ENCODE measurements at places on chromosomes 6 and 20.
A peak's percentile ranks its signal among the peaks of the same experiment; 100 is the strongest.

DNA sequence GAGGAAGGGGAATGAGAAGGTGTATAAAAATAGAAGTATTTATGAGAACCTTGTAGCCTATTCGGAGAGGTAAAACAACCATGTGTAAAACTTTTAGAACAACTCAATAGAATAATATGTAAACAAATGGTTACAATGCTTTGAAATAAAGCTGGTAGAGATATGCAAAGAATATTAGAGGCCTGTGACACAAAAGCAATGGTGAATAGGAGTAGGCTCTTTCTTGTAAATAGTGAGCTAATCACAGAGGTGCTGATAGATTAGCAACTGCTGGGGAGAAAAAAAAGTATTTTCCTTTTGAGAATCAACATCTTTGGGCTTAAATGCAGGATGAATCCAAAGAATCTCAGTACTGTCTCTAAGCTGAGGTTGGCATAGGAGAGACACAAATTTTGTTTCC lies 7.0 kb downstream of the TMEM200A start:
- DNase-seq, result no peak

DNA sequence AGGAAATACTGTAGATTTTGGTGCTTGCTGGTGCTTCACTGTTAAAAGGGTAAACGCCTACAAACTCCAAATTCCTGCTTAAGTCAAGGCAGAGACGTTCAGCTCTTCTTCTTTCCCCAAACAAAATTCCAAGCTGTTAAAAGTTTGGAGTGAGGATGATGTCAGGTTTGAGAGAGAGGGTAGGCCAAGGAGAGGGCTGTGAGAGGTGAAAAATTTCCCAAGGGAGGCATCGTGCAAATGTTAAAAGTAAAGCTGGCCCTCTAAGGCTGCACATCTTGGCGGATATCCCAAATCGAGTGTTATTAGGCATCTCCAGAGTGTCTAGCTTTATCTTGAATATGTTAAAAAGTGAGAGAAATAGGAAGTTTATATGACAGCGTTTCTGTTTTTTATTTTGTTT lies 651.8 kb downstream of the QKI start:
- no peak for DNase-seq

DNA sequence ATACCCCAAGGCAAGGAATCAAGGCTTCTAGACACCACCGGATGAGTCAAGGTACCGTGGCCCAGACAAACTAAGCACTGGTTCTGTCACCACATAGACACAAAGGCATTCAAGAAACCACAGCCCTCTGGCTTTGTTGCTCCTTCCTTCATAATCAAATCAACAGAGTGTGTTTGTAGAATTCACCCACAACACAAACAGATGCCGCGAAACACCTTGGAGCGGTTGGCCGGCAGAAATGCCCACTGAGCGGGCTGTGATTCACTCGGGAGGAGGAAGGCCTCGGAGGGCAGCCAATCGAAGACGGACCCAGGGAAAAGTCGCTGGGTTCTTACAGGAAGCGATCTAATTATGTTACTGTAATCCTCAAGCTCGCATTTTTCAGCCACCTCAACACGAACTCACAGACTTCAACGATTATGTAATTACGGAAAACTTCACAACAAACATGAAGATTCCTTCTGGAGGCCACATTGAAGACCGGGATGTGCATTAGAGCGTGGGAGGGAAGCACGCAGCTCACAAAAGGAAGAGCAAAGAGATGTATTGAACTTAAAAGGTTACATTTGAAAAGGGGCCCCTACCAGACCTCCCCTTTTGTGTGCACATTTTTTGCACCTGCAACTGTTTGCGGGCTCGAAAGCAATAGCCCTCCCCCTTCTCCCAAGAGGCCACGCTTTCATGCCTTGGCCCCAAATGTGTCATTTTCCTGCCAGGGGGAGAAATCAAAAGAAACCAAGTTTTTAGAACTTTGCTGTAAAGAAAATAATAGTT lies 184.7 kb upstream of the PREP start:
- no peak for DNase-seq

DNA sequence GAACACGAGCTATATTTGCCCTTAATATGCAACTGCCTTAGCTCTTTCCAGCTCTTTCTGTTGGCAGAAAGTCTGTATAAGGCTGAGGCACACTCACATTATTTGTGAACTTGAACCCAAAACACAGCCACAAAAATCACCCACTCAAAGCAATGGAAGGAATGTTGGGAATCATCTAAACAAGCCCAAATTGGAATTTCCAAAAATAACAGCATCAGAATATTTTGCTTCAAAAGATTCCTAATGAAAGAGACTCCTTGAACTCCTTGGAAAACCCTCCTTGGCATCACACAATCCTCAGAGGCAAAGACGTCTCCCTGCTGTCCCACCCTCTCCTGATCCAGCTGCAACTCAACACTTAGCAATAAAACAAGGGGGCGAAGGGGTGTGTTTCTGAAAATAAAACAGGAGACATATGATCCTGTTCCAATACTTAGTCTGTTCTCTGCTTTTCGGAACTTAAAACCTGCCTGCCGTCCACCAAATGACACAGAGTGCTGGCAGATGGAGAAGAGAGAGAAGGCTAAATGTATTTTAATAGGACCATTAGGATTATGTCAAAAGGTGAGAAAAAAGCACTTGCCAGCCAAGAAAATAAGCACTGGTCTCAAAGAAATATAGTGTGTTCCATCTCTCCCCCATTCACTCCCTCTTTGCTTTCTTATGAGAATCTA lies 320.7 kb upstream of the JARID2 start:
- DNase-seq, result peak; percentile 69

DNA sequence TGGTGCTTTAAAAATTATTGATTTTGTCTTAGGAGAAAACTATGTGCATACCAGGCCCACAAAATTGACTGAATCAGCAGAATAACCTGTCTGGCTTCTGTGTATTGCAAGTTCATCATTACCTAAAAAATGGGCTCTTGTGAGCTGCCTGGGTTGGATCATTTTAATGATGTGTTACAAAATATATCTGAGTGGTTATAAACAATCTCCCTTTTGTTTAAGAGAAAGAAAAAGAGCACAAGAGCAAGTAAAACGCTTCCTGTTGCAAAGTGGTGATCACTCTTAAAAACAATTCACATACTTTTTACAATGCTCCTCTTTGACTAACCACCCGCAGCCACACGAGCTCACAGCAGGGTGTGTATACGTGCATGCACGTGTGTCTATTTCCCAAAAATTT lies 335.1 kb downstream of the HDGFL1 start:
- DNase-seq, result no peak

DNA sequence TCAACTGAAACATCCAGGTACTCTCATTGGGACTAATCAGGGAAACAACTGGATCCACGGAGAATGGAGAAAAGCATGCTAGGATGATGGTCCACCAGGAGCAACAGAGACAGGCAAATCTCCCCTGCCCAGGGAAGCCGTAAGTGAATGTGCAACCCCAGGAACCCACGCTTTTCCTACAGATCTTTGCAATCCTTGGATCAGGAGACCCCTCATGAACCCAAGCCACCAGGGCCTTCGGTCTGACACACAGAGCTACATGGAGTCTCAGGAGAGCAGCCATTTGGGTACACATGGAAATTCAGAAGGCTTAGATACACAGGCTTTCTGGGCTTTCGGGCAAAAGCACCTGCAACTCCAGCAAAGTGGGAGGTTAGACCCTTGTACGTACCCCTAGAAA lies 122.1 kb upstream of the PTCHD4 start:
- no peak for DNase-seq

DNA sequence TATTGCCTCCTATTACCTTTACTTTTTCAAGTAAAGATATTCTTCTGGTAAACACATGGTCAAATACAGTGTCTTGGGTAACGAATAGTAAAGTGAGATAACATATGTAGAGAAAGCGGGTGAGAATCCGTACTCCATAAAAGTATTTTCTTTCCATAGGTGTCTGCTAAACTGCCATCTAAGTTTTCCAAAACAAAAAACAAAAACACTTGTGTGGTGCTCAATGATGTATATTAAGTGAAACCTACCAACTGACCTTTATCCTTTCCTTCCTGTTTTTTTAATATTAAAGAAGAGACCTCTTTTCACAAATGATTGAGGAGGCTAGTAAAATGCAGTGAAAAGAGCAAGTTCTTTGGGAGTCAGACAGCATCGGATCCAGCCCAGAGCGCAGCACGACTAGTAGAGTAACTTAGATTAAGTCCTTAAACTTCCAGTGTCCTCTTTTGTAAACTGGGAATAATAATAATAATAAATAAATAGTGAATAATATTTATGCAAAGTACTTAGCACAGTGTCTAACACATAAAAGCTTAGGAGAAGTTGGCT lies 437 bp upstream of the CDKAL1 start:
- DNase-seq, result no peak

GRCh38 chr20:35215066-35215956 lies 11.2 kb upstream of the MMP24 start:
- DNase-seq, result no peak

GRCh38 chr6:169689287-169689686 lies 12.5 kb downstream of the WDR27 start:
- no peak for DNase-seq

GRCh38 chr20:2210646-2211552 lies 84.9 kb upstream of the TGM3 start:
- peak; percentile 38 for DNase-seq

- no peak for DNase-seq
Observed at GRCh38 chr6:105606831-105607463, 204.1 kb upstream of the PREP start.

- DNase-seq, result no peak
Observed at GRCh38 chr20:3116341-3116740, 31.8 kb upstream of the AVP start.

GRCh38 chr20:57410398-57410920 lies 19.3 kb downstream of the RBM38 start:
- no peak for DNase-seq

GRCh38 chr6:160462551-160463109 lies 114.5 kb downstream of the SLC22A3 start:
- no peak for DNase-seq

- no peak for DNase-seq
Observed at GRCh38 chr6:15690510-15690909, 27.7 kb upstream of the DTNBP1 start.

- DNase-seq, result no peak
Observed at GRCh38 chr20:62829231-62830230, 12.7 kb downstream of the COL9A3 start.

DNA sequence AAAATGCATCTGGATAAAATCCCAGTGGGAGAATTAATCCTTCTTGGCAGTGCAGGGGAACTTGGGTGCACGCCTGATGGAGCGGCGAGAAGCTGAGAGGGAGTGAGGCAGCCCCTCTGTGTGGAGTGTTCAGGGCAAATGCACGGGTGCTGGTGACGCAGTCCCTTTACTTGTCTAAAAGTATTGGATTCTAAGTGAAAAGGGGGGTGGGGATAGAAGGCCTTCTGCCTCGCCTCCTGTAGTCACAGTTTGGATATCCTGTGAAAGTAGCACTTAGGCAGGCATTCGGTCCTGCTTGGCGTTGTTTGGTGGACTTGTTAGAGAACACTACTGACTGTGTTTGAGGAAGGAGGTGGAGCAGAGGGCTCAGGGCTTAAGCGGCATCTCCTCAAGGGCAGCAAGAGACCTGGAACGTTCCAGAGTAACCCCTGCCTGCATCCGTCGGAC lies 39.3 kb downstream of the PHACTR3 start:
- DNase-seq, result no peak

GRCh38 chr6:16321341-16321710 lies 82.9 kb downstream of the GMPR start:
- no peak for DNase-seq

GRCh38 chr6:165219629-165220028 lies 89.8 kb downstream of the C6orf118 start:
- DNase-seq, result peak; percentile 37

GRCh38 chr6:159915397-159915796 lies 24.6 kb downstream of the MAS1 start:
- no peak for DNase-seq

DNA sequence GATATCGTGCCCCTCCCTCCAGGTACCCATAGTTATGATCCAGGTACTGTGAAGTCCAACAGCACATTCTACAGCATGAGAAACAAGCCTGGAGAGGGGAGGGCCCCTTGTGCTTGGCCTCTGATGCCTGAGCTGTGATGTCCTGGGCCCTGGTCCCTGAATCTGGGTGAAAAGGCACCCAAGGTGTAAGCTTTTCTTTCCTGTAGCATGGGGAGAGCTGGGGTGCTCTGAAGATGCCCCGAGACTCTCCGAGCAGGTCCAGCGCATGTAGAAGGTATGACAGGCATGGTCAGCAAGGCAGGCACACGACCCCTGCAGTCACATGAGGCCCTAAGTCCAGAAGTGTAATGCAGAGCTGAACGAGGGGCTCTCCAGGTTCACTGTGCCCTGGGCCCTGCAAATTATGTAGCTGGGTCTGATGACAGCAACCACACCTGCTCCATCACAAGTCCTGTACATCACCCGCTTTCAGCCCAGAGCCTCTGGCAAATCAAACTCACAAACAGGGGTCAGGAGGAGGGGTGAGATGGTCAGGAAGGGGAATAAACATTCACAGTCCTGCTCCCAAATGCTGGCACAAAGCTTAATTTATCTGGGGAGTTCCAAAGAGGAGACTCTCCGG lies 1.8 kb upstream of the CTSZ start:
- no peak for DNase-seq

DNA sequence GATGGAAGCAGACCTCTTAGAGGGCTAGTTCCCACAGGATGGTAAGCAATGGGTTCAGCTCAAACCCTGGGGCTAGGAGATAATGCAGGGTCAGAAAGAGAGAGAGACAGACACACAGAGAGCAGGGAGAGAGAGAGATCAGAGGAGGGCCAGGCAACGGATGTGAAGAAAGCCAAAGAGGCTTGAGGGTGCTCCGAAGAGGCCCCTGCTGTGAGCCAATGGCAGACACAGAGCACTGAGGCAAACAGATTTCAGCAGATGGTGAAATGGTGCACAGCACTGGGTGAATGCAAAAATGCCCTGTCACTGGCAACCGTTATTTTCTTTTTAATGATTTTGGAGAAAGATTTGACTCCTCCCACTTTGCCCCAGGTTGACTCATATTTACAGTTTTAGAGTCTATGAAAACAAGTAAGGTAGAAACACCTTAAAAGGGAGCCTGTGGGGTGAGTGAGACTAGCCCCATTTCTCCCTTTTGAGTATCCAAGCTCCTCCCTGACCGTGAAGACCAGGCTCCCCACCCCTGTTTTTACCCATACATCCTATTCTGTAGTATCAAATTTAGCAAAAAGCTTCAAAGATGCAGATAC lies 840 bp downstream of the DEFB132 start:
- no peak for DNase-seq

- no peak for DNase-seq
Observed at GRCh38 chr6:13437218-13437996, 50.0 kb downstream of the GFOD1 start.

- DNase-seq, result no peak
Observed at GRCh38 chr6:23875006-23875405, 251.0 kb upstream of the NRSN1 start.
